Ammon's horn (tissue), 1 donor: ENCODE measurements at places on chromosomes 4 and X.

- DNase-seq, result no peak
These were observed 169.2 kb downstream of the AFAP1 start for GRCh38 chr4:7770224-7771050.

DNA sequence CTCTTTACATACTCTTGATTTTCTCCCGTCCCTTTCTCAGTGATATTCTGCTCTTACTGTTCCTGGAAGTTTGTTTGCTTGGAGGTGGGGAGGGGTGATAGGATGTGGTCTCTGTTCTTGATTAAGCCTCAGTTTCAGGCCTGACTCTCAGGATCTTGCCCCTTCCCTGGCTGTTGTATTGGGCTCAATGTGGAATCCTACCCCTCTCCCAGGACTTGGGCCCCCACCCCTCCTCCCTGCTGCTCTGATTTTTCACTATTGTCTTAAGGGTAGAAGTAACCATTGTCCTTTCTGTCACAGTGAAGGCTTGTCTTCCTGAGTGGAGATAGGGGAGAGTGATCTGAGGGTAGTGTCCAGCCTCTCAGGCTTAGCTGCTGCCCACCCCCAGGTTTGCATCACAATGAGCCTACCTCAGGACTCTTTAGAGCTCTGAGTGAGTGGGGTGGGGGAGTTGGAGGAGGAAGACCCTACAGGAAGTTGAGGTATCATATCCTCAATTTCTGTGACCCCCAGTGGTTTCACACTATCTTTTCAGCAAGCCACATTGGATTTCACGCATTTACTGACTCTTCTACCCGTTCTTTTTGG, 16.5 kb downstream of the CDKL5 start:
- no peak for DNase-seq

DNA sequence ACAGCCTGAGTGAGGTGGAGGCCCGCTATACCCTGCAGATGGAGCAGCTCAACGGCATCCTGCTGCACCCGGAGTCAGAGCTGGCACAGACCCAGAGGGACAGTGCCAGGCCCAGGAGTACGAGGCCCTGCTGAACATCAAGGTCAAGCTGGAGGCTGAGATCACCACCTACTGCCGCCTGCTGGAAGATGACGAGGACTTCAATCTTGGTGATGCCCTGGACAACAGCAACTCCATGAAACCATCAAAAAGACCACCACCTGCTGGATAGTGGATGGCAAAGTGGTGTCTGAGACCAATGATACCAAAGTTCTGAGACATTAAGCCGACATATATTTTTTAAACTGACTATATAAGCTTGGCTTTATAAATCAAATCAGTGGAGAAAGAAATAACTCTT, 73.3 kb upstream of the HHIP start:
- no peak for DNase-seq

- DNase-seq, result no peak
These were observed 239.7 kb upstream of the GATB start for GRCh38 chr4:152000518-152000917.

- no peak for DNase-seq
These were observed 2.6 kb upstream of the ZFP42 start for GRCh38 chr4:187992971-187993370.

GRCh38 chr4:1205586-1206298, 33.4 kb upstream of the SPON2 start:
- no peak for DNase-seq

DNA sequence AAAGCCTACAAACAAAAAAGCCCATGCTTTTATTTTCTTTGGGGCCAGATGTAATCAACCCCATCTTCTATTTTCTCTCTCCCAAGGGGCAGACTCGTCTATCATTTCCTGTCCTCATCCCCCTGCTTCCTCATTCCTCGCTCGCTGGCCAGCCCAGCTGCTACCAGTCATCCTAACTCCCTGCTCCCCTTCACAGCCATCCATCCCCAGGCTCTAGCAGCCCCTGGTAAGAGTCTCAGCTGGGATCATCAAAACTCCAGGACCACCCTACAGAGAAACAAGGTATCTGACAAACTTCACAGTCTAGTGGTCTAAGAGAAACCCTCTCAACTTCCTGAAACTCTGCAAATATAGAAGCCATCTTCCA, 23.6 kb downstream of the SH3KBP1 start:
- DNase-seq, result no peak
